ENCODE measurements at places on chromosomes 3 and 15.

DNA sequence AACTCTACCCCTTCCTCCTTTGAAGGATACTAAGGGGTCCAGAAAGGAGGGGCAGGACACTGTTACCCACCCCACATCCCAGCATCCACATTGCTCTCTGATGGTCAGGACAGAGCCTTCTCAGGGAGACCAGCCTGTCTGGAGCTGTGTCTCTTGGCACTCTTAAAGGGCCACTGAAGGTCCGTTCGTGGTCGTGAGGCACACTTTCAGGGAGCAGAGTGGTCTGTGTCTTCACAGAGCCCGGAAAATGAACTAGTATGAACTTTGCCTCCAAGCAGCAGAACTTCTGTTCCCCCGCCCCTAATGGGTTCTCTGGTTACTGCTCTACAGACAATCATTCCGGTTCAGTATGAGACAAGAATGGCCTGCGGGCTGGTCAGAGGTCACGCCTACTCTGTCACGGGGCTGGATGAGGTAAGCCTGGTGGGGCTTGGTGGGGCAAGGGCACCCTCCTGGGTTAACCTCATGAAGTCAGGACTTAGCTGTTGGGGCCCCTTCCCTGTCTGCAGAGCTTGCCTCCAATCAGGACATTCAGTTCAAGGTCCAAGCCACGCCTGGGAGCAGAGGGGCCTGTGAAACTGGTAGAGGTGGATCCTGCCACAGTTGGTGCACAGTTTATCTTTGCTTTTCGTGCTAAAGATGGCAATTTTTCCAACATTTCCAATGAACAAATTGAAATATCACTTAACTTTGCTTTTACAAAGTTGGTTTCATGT, 33.2 kb downstream of the CAPN3 start:
- no peak for DNase-seq

DNA sequence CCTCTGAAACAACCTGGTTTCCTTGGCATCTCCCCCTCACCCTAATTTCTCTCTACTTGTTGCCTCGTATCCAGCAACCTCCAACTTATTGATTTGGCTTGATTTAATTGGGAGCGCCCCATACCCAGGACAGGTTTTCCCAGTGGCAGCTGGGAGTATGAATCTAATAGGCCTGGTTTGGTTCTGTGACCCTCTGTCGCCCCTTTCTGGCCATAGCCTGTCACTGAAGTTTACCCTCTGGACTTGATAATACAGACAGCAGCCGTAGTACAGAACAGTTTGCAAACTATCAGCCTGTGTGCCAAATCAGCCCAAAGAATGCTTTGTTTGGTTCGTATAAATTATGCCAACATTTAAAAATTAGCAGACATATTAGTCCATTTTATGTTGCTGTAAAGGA, 525.1 kb upstream of the GOLIM4 start:
- peak; percentile 8 for DNase-seq

GRCh38 chr15:96348112-96349027, 17.9 kb downstream of the NR2F2 start:
- DNase-seq, result no peak

GRCh38 chr3:25259871-25260270, 168.2 kb upstream of the RARB start:
- DNase-seq, result no peak

DNA sequence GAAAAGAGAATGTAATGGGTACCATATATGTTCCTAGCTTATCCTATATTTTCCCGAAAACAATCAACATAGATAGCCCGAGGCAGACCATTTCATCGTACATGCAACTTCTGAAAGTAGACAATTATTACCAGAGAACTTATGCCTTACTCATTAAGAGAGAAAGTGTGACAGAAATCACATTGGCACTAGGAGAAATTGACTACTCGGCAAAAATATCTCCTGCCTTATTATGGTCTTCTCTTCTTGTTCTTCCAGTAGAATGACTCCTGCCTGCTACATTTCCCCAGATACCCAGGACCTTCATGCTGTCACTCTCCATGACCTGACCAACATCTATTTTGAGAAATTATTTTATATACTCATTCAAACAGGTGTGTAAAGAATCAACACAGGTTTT, 1015.7 kb downstream of the TUSC7 start:
- DNase-seq, result no peak

- DNase-seq, result peak; percentile 81
Measured at GRCh38 chr3:62161371-62161770, 212.0 kb downstream of the FEZF2 start.

DNA sequence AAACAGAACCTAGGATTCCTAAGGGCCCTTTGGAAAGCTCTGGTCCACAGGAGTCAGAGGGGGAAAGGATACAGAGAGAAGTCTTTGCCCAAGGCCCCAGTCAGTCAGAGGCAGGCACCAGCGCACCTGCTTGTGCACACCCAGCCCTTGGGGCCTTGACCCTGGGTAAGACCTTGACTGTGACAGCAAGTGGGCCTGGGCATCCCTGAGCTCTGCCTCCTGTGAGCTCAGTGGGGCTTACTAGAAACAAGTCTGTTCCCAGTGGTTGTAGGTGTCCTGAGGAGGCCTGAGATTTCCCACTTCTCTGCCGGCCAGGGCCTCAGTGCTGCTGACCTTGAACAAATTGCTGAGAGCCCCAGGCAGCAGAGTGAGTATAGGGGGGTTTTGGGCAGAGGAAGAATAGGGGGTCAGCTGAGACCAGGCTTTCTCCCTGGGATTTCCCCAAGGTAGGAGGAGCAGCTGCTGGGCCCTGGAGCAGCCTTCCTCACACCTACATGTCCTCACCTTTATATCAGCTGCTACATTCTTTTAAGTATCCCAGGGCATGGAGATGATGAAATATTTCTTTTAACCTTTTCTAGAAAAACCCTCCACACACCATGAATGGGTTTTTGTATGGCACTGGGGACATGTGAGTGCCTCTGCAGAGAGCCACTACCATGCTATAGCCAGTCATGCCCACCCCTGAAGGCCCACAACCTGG, 9.7 kb upstream of the DAG1 start:
- no peak for DNase-seq

DNA sequence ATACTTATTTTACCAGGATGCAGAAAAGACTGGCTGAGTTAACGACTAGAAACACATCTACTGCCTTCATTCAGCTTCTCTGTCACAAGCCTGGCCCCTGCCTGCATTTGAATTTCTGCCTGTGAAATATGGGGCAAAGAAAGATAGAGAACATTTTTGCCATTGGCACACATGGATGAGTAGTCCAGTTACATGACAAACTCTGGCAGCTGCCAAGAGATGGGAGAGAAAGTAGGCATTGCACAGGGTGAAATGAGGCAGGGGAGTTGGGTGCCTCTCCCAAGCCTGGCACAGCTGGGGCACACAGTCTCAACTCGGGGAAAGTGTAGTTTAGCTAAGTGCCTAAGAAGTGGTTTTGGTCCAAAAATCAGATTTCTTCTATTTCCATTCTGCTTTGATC, 24.0 kb downstream of the ANXA2 start:
- no peak for DNase-seq

DNA sequence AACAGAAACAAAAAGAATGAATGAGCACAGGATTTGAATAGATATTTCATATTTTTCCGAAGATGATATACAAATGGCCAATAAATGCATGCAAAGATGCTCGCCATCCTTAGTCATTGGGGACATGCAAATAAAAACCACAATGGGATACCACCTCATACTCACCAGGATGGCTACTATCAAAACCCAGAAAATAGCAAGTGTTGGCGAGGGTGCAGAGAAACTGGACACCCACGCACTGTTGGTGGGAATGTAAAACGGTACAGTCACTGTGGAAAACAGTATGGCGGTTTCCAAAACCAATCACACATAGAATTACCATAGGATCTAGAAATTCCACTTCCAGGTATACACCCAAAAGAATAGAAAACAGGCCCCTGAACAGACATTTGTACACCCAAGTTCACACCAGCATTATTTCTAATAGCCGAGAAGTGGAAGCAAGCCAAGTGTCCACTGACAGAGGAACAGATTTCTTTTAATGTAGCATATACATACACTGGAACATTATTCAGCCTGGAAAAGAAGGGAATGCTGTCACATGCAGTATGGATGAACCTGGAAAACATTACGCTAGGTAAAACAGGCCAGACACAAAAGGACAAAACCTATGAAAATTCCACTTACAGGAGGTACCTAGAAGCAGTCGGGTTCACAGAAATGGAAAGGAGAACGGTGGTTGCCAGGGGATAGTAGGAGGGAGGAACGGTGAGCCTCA, 3.6 kb downstream of the RNF168 start:
- DNase-seq, result peak; percentile 19

DNA sequence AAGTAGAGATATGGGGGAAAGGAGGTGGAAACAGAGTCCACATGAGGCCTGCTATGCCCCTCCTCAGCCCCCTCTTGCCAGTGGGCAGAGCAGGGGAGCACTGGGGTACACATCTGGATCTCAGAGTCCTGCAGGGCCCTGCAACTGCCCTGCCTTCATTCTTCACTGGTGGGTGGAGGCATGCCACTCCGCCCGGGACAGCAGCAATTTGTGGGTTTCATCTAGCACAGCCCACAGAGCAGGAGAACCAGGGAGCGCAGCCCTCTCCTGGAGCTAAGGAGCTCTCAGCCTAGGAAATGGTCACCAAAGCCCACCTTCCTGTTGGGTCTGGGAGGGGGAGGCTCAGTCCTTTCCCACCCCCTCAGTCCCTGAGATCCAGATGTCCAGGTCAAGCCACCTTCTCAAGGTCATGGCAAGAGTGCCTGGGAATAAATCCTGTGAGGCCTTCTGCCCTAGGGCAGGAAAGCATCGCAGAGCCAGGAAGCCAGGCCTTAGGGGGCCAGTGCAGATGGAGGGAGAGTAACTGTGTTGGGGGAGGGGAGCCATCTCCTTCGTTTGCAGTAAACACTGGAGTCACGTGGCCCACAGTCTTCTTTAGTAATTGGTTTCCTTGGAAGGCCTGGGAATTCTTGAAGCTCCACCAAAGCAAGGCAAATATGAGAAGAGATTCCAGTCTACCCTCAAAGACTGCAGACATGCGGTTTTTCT, 31.0 kb downstream of the ANP32A start:
- DNase-seq, result no peak

DNA sequence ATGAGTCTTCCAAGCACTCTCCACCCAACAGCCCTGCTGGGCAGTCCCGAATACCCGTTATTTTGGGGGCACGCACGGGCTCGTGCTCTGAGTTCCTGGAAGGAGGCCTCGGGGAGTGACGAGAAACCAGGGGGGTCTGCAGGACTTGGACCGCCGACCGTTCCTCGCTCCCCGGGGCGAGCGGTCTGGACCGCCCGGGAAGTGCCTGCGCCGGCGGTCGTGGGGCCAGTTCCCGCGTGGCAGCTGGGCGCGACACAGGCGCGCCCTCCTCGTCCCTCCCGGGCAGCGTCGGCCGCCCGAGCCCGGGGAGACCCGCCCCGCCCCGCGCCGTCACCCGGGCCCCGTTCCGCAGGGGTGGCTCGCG, 387 bp downstream of the GNB4 start:
- peak; percentile 38 for DNase-seq

- DNase-seq, result no peak
Measured at GRCh38 chr3:190369668-190370295, 18.2 kb upstream of the CLDN16 start.

Measured in fibroblast of mammary gland (primary cell).